Hematopoietic multipotent progenitor cell (in vitro differentiated cells): ENCODE measurements at places on chromosomes 16 and 17. TPM values are rescaled to one million over a fixed set of nuclear protein-coding genes. Genes with fewer than 3 reads are reported as not detected.

GRCh38 chr17:51250314-51250840 is 9.5 kb downstream of the MBTD1 start:
- no peak for DNase-seq

Gene RASD1
- 3.0 TPM for total RNA-seq

Gene SCGB1C2
- not detected for total RNA-seq

DNA sequence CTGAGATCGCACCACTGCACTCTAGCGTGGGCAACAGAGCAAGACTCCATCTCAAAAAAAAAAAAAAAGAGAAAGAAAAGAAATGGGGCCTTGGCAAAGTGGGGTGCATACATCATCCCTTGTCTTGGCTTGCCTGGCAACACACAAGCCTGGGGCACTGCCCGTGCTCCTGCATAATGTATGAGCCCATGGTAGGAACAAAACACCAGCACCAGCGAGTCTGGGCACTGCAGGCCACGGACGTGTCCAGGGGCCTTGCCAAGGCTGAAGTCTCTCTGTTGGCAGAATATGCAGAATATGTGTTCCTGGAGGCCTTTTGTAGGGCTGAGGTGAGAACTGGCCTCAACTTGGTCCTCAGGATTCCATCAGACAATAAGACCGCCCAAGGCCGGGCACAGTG is 15.7 kb upstream of the ALDOA start:
- no peak for DNase-seq

Gene CX3CL1
- total RNA-seq: under 0.01 TPM
